Stimulated activated CD8-positive, alpha-beta memory T cell treated with anti-CD3 and anti-CD28 coated beads, Interleukin-15, amount 100 ng/mL, for 4 hours (primary cell): ENCODE measurements at places on chromosomes 7 and 10.

- no peak for DNase-seq
Observed at GRCh38 chr7:70384891-70385290, 747.1 kb upstream of the GALNT17 start.

DNA sequence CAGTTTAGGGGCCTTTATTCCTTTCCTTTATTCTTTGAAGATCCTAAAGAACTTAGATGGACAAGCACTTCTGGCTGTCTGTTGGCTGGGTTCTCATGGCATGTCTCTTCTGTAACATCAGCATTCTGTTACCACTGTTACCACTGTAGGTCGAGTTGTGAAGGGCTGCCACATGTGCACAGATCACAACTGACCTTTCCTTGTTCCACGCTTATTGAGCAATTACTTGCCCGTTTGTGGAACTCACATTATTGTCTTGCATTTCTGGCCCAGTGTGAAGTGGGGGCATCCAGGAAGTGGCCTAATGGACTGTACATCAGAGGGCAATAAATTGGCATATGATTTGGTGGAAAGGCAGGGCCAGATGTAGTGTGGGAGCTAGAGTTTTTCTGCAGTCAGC lies 23.7 kb downstream of the GBF1 start:
- DNase-seq, result no peak

DNA sequence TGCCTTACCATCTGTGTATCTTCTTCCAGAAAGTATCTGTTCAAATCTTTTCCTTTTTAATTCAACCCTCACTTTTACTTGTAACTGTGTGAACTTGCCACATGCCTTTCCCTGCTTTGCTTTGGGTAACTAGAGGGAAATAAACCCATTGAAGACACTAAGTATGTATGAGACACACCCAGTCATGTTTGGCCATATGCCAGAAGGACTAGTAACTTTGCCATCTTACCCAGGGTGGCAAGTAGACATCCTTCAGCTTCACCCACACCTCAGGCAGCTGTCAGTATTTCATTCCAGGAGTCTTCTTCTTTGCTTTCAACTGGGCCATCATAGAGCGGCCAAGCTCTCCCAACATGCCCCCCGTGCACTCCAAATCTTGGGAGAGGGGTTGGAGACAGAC lies 323.1 kb downstream of the TNS3 start:
- no peak for DNase-seq

- DNase-seq, result no peak
Observed at GRCh38 chr10:104521901-104522694, 119.0 kb upstream of the SORCS3 start.

DNA sequence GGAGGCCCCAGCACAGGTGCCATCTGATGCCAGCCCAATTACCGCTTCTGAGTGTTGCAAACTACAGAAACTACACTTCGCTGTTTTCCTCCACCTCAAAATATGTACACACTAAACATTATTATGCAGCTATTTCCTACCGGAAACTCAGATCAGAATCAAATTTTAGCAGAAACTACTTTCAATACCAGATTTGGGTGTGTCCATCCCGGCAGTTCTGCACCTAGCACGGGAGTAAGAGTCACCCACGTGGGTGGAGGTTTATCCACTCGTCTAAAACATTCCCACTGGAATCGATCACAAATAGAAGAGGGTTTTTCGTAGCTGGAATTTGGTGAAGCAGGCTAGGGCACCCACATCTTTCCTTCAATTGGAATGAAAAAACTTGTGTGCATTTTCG lies 214.4 kb upstream of the PRKCQ start:
- DNase-seq, result no peak

GRCh38 chr7:7176406-7177043 lies 5.8 kb upstream of the C1GALT1 start:
- no peak for DNase-seq

- DNase-seq, result no peak
Observed at GRCh38 chr10:18164748-18165361, 24.6 kb downstream of the CACNB2 start.

GRCh38 chr7:154774303-154774969 lies 228.5 kb downstream of the PAXIP1 start:
- no peak for DNase-seq
